ENCODE measurements at places on chromosomes 1 and 21.
A peak's percentile ranks its signal among the peaks of the same experiment; 100 is the strongest.

GRCh38 chr1:167101754-167102153, 7.9 kb downstream of the STYXL2 start:
- DNase-seq: no peak

DNA sequence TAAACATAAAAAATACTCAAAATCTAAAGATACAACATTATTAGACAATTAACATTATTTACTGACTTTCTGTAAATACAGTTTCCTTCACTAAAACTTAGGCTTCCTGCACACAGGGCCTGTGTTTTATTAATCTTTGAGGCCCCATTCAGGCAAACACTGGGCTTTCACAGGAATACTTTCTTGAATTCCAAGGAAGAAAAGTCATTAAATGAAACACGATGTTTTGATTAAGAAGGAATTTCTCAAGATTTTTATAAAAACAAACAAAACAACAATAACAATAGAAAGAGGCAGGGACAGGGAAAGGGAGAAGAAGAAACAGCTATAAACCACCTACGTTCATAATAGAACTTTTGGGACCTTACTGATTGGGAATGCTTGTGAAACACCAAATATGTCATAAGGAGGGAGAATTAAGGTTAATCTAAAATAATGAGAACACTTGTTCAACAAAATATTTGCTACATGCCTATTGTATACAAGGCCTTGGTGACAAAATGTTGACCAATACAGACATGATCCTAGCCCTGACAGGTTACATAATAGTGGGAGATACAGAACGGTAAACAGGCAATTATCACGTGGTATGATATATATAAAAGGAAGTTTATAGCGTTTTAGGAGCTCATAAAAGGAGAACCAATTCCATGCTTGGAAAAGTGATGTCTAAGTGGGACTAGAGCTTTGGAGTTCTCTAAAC, 3.6 kb downstream of the DDAH1 start:
- no peak for DNase-seq

DNA sequence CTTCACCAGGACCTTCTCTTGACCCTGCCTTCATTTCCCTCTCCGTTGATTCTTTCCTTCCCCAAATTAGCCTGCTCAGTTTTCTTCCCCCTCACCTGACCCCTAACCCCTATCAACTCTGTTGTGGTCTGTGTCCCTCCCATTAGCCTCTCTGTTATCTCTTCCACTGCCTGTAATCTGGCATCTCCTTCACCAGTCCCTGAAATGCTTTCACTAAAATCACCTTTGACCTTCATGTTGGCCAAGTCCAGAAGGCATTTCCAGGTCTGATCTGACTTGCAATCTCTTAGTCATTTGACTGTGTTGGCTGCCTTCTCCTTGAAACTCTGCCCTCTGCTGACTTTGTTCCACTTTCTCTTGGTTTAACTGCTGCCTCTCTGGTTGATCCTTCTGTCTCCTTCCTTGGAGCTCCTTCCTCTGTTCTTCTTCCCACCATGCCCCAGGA, 28.2 kb downstream of the ATP8B2 start:
- peak; percentile 69 for DNase-seq

- no peak for DNase-seq
Measured at GRCh38 chr21:45855248-45855811, 126.2 kb upstream of the COL6A1 start.

DNA sequence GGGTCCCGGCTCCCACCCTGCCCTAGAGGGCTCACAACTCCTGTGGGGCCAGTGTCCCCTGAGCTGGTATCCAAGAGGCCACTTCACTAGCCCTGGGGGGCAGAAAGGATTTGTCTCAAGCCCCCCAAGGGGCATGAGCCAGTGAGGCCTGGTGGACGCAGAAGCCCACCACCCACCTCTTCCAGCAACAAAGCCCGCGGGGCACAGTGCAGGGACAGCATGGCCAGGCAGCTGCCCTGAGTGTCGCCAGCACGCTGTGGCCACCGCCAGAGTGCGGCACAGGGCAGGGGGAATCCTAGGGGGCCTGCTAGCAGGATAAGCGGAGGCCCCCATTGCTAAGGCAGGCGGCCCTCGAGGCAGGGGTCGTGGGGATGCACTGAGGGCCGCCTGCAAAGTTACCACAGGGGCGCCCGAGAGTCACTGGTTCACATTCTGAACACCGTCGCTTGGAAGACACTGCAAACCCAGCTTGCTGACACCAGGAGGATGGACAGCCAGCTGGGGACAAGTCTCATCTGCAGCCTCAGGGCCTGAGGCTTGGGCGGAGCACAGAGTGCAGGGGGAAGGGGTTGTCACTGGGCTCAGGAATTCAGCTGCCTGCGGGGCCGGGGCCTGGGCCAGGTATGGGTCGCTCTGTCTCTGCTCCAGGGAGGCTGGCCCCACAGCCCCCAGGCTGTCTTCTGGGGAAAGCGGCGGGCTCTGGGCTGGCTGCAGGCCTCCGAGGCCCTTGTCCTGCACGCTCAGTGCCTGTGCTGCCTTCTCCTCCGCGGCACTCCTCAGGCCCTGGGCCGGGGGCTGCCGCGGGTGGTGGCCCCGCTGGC, 26.8 kb downstream of the SLC19A1 start:
- DNase-seq: no peak

- no peak for DNase-seq
Measured at GRCh38 chr21:42109473-42109872, 38.4 kb downstream of the UMODL1 start.

DNA sequence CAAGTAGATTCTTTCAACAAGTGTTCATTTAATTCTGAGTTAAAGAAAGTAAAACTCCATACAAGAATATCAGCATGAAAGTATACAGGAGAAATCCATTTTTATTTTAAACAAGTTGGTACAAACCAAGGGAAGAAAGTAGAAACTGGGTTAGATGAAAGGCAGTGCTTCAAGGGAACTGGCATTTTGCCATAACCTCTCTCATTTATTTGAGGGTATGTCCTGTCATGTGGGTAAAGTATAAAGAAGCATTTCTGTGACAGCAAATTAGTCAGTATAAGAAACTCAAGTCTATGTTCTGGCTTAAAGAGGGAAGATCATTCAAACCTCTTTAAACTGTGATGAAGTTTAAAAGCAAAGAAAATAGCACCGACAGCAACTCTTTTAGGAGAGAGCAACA, 32.0 kb downstream of the OLFM3 start:
- DNase-seq: no peak
